ENCODE measurements at places on chromosomes 12 and 14.

DNA sequence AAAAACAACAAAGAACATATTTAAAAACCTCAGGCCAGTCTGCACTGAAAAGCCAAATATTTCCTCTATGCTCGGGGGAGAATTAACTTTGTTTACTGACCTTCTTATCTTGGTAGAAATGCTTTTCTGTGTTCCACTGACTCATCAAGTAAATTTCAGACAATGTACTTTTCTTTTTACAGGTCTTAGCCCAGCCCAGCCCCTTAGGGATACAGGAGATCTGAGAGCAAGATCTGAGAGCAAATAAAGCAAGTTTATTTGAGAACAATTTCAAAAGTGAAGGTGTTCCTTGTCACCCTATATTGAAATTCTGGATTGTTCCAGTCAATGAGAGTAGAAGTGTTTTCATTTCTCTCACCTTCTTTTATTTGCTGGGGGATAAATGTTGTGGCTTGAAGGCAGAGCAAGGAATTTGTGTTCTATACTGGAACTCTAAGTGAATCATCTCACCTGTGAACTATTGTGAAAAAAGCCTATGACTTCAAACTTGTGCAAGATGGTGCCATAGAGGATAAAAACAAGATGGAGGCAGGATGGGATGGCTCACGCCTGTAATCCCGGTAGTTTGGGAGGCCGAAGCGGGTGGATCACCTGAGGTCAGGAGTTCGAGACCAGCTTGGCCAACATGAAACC is 7.9 kb upstream of the GPRC5A start:
- peak; percentile 81 for DNase-seq

GRCh38 chr12:89770391-89770790 is 61.8 kb upstream of the ATP2B1 start:
- no peak for DNase-seq

DNA sequence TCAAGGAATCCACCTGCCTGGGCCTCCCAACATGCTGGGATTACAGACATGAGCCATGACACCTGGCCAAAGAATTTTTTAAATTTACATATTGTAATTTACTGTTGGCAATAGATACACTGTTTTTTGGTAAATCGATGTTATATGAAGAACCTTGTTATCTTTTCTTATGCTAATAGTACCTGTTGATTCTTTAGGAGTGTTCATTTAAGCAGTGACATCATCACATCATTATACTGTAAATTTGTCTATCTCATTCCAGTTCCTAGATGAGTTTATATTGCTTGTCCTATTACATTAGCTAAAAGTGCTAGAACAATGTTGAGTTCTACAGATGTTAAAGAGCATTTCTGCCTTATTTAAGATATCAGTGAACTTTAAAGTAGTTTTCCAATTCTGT is 13.0 kb upstream of the TAS2R30 start:
- no peak for DNase-seq

- no peak for DNase-seq
Measured at GRCh38 chr14:29906256-29906870, 21.3 kb downstream of the PRKD1 start.

- DNase-seq, result no peak
Measured at GRCh38 chr12:59147791-59148190, 227.5 kb upstream of the LRIG3 start.

- DNase-seq, result no peak
Measured at GRCh38 chr12:57190037-57190436, 26.6 kb upstream of the NXPH4 start.

DNA sequence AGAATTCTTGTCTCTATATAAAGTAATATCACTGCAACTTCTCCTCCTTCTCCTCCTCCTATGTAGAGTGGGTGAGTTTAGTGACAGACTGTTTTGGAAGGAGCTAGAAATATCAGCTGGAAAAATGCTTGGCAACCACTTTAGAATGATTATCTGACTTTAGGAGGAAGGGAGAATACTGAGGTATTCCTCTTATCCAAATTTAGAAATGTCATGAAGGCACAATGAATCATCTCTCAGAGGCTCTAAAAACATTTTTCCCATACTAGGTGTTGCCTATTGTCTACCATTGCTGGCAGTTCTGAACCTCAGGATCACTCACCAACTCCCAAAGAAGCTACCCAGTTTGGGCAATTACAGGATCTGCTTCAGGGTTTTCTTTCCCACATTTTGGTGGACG is 306.6 kb upstream of the ATP2B1 start:
- no peak for DNase-seq

- no peak for DNase-seq
Measured at GRCh38 chr14:70827752-70828151, 18.4 kb upstream of the MAP3K9 start.

GRCh38 chr12:65632131-65632855 is 192.0 kb upstream of the HMGA2 start:
- DNase-seq, result no peak

DNA sequence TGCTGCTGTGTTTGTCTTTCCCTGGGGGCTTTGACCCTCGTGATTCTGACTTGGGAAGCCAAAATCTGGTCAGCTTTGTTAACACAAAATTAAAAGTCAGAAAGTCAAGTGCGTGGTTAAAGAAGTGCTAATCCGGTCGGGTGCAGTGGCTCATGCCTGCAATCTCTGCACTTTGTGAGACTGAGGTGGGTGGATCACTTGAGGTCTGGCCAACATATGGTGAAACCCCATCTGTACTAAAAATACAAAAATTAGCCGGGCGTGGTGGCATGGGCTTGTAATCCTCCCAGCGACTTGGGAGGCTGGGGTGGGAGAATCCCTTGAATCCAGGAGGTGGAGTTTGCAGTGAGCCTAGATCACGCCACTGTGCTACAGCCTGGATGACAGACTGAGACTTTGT is 844.6 kb downstream of the VRK1 start:
- no peak for DNase-seq

GRCh38 chr14:97393244-97393643 is 596.1 kb downstream of the VRK1 start:
- DNase-seq, result no peak

DNA sequence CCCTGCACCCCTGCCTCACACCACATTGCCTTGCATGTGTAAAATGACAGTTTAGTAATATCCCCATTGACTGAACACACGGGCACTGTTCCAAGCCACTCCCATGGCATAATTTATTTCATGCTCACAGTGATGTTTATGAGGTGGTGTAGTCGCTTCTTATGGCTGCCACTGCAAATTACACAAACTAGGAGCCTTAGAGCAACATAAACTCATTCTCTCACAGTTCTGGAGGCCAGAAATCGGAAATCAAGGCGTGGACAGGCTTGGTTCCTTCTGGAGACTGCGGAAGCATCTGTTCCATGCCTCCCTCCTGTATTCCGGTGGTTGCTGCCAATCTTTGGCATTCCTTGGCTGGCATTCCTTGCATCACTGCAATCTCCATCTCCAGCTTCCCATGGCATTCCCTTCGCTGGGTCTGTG is 97.3 kb downstream of the RIN3 start:
- no peak for DNase-seq

- DNase-seq, result no peak
Measured at GRCh38 chr12:85765453-85765869, 70.7 kb downstream of the RASSF9 start.

DNA sequence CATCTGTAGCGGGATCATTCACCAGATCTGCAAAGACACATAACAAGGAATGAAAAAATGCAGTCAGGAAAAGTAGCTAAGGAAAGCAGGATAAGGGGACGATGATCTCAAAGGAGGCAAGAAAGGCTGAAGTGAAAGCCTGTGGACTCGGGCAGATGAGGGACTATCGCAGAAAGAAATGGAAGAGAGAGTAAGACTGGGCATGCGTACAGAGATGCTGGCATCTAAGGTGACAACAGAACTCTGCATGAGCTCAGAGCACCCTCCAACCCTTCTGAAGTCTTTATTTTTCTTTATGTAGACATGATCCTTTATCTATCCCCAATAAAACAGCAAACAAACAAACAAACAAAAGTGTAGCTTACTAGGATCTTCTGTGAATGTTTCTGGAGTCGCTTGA is 7.2 kb downstream of the MFAP5 start:
- no peak for DNase-seq

DNA sequence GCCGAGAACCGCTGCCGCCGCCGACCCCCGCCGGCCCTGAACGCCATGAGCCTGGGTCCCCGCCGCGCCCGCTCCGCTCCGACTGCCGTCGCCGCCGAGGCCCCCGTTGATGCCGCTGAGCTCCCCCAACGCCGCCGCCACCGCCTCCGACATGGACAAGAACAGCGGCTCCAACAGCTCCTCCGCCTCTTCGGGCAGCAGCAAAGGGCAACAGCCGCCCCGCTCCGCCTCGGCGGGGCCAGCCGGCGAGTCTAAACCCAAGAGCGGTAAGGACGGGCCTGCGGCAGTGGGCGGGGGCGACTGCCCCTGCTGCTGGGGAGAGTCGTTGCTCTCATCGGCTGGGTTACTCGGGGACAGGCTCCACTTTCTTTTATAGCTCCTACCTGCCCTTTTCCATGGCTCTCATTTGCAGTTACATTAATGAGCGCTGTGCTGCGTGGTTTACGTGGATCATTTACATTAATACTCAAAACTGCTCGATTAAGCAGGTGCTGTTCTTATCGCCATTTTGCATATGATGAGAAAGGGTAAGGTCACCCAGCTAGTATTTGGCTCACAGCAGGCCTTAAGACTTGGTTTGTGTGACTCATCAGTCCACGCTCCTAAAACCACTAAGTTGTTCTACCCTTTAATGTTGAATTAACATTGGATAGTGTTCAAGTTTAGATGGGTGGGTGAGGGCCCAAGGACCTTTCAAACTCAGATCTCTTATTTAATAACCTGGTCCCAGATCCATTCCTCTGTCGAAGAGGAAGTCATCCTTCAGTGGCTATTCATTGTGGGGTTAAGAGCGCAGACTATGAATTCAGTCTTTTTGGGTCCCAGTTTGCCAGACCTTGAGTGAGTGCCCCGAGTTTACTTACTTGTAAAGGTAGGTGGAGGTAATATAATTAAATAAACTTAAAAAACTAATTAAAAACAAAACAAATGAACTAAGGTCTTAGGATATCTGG is 823 bp downstream of the RNF10 start:
- no peak for DNase-seq

- DNase-seq, result no peak
Measured at GRCh38 chr12:111438481-111438880, 32.8 kb downstream of the SH2B3 start.

- no peak for DNase-seq
Measured at GRCh38 chr14:24665440-24665991, 31.5 kb upstream of the GZMB start.

DNA sequence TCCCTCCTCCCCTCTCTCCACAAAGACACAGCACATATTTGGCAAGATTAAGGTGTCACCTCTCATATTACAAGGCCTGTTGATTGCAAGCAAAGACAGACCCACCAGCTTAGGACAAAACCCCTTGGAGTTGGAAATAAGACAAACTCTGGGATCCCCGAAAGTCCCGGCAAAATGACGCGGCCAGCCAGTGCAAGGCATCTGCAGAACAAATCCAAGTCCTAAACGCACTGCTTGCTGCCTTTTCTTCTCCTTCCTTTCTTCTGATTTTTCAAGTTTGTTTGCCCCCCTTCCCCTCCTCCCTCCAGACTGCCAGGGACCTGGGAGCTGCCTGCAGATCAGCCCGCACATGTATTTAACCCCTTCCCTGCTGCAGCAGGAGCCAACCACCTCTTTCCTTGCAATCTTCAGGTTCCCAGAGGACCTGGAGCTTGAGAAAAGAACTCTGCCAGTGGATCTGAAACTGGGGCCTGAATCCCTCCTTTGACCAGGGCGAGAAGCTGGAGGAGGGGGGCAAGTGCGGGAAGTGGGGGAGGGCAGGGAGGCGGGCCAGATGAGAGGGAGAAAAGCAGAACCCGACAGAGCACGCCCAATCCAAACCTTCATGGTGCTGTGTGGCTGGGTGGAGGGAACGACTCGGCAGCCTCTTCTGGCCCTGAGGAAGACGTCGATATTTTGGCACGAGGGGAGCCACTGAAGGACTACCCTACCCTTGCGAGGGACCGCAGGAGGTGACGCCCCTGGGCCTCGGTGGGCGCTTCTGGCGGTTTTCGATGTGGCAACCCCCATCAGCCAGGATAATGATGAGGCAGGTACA is 2.0 kb upstream of the NTF3 start:
- no peak for DNase-seq

DNA sequence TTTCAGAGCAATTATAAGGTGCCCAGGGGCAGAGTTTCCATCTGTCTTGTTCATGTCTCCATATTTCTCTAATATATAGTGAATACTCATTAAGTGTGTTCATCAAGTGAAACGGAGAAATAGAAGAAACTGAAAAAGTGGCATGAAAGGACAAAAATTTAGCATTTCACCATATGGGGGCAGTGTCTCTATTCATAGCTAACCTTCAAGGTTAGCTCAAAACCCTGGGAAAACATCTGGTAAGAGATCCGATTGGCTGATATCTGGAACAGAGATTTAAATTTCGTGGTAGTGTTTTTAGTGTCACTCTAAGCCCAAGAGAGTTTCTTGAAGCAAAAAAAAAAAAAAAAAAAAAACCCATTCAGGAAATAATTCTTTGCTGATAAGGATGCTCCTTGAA is 367.5 kb downstream of the DAD1 start:
- no peak for DNase-seq

- DNase-seq, result no peak
Measured at GRCh38 chr12:82593901-82594396, 92.8 kb upstream of the TMTC2 start.
